ENCODE measurements at places on chromosomes 12 and 14.

DNA sequence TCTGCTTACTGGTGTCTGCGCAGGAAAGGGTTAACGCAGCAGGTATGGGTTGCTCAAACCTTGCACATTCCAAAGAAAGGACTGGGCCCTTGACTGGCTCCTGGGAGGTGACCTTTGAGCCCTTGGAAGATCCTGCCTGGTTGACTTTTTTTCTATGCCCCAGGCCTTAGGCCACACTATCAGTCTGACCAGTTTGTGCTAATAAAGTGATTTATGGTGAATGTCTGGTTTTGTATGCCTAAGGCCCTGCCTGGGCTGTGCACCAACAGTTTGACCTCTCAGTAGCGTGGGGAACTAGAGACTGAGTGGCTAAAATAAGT, 61.4 kb upstream of the SCN8A start:
- no peak for DNase-seq

- no peak for DNase-seq
Observed at GRCh38 chr12:8037046-8037663, 4.6 kb downstream of the FOXJ2 start.

DNA sequence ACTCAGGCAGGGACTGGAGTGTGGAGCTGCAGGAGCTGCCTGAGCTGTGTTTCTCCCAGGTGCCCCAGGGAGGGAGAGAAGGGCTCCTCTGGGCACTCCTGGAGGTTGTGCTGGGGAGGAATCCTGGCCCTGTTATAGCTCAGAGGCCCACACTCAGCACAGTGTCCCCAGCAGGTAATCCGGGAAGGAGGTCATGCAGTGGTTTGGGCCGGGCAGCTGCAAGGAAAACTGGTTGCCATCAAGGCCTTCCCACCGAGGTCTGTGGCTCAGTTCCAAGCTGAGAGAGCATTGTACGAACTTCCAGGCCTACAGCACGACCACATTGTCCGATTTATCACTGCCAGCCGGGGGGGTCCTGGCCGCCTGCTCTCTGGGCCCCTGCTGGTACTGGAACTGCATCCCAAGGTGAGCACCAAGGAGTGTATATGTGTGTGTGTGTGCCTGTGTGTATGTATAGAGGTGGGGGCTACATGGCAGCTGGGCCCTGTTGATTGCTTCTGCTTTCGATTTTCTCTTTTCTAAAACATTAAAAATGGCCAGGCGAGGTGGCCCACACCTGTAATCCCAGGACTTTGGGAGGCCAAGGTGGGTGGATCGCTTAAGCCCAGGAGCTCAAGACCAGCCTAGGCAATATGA, 2.0 kb downstream of the AMHR2 start:
- no peak for DNase-seq

DNA sequence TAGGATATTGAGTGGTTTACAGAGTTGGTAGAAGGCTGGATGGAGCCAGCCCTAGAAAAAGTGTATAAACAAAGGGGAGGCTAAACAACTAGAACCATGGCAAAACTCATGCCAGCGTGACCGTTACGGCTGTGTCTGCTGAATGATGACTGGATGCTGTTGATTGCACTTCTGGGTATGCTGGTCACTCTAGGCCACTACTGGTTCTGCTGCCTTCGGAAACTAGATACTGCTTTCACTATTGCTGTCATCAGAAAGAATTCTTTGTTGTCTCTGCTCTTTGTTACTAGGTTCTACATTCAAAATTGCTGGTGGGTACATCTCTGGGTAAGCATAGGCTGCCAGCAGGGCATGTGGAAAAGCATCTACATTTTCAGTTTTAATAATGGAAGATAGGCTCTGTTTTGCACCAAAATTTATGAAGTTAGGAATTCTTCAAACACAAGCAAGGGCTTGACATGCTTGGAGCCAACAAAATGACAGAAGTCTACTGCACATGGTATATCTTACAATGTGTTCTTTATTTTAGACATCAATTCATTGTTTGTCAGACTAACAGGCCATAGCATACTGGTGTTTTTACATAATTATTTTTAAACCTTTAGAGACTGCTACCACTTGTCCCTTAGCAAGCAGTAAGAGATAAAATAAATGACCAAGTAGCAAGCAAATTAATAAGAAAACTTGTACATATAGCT, 15.4 kb downstream of the MON2 start:
- no peak for DNase-seq

DNA sequence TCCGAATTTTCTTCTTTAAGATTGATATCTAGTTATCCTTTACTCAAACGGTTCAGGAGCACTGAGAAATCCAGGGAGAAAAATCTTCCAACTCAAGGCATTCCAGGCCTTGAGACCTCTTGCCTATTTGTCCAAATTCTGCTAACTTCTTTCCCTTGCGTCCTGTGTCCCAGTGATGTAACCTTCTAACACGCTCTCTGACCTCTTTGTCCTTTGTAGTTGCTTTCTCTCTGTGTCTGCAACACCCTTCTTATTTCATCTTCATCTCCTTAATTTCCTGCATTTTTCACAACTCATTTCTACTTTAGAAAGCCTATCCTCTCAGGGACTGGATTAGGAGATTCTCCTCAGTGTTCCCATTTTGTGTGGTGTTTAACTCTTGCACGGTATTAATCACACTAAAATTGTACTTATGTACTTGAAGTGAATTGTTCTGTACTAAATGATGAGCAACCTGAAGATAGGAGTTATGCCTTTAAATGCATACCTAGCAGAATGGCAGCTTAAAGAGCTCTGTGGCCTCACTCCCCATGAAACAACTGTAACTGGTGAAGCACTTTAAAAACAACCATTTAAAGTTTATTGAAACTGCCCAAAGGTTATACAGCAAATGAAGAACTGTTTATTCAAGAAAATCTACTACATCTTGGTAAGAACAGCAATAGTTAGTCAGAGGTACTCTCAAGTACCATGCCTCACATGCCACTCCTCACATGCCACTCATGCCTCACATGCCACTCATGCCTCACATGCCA, 7.4 kb upstream of the SNAPC1 start:
- DNase-seq, result no peak

- no peak for DNase-seq
Observed at GRCh38 chr14:85296456-85297210, 233.3 kb upstream of the FLRT2 start.

- no peak for DNase-seq
Observed at GRCh38 chr12:65825183-65825506, 862 bp downstream of the HMGA2 start.

GRCh38 chr12:22576473-22576872, 32.1 kb upstream of the C2CD5 start:
- DNase-seq, result no peak

DNA sequence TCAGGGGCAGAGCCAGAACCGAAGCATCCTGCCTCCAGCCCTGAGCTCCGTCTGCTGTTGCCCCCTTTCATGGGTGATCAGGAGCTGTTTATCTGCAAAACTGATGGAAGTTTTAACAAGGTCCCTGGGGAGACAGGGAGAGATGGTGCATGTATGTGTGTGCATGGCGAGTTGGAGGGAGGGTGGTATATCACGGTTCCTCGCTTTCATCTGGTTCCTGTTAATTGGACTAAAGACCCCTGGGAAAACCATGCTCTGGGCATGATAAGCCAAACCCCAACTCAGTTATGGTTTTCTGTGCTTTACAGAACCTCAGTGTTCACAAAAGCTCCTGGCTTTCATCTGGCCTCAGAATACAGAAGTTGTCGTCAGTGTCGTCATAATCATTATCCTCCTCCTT, 133.6 kb downstream of the KSR2 start:
- DNase-seq, result no peak

DNA sequence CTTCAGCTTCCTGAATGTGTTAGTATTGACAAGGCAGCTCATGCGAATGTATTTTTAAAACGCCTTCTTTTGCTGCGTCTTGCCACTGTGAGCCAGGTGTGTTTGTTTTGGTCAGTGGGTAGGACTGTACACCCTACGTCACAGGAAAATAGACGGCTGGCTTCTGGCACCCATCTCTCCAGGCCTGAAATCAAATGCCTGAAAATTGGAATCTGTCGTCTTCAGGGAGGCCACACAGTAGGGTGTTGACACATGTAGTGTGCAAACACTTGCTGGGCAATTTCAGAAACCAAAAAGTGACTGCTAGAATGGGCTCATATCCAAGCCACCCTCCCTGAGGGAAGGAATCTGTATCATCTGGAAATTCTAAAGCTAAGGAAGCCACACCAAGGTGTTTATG, 209.3 kb downstream of the TTC8 start:
- DNase-seq, result no peak
